H54 (cell line): ENCODE measurements at places on chromosomes 6 and 20.

DNA sequence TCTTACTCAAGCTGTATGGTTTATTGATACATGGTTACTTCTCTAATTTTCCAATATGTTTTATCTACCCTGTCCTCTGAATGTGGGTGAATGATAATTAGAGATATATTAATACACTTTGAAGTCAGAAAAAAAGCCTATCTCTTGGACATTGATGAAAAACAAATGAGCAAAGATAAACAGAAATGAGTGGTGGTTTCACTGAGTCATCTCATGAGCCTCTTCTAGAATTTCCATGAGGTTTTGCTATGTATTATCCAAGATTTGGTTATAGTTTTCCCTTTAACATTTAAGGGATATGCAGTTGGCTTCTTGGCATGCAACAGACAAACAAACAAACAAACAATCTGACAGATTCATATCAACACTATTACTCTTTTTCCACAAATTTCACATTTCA, 586.8 kb downstream of the RFPL4B start:
- DNase-seq: no peak

DNA sequence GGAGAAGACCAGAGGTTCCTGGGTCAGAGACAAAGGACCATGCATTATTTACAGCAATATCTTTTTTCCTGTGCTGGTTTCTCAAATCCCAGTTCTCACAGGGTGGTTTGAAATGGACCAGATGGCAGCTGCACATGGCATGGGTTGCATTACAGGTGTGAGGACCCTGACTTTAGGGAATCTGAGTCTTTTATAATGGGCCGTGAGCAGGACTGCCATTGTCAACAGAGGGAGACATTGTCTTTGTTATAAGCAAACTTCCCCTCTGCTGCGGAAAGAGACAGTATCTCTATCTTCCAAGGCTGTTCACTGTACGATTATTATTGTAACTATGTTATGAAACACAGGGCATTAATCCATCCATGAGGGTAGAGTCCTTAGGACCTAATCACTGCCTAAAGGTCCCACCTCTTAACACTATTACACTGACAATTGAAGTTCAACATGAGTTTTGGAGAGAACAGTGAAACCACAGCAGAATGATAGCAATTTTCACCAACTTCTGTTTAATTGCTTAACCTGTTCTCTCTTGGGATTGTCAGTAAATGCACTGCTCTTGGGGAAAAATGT, 156.1 kb upstream of the AGPAT4 start:
- no peak for DNase-seq

- no peak for DNase-seq
Observed at GRCh38 chr20:49685161-49685601, 28.5 kb downstream of the B4GALT5 start.

DNA sequence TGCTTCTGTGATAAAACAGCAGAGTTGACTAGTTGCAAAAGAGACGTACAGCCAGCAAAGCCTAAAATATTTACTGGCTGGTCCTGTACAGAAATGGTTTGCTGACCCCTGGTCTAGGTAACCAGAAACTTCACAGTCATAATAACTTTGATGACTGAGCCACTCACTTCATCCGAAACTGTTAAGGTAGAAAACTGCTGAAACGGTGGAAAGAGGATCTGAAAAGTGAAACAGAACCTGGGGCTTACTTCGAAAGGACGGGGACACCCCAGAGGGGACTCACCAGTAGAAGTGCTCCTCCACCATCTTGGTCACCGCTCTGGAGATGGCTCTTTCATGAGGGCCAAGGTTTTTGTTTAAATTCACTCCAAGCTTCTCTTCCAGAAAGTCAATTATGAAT, 16.4 kb downstream of the FAXC start:
- DNase-seq: no peak

DNA sequence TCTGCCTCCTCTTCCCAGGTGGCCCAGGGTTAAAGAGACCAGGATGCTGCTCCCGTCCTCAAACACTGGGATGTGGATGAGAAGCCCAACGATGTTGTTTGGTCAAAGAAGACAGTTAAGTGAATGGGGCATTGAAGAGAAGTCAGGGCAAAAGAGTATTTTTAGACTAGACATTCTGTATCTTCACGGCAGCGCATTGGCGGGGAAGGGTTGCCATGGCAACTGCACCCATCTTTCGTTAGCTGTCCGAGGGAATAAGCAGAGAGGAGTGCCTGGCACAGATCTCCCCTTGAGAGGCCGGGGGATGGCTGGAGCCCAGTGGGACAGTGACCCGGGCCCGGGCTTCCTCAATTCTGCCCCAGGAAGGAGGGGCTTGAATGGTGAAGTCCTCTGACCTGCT, 56.4 kb upstream of the GPR31 start:
- DNase-seq: no peak

GRCh38 chr20:38859070-38859690, 53.7 kb downstream of the PPP1R16B start:
- no peak for DNase-seq

- DNase-seq: no peak
Observed at GRCh38 chr6:79084693-79085092, 6.6 kb upstream of the PHIP start.
